Progenitor cell of endocrine pancreas (in vitro differentiated cells): ENCODE measurements at places on chromosomes 1 and 21. TPM values are rescaled to one million over a fixed set of nuclear protein-coding genes. Genes with fewer than 3 reads are reported as not detected.

DNA sequence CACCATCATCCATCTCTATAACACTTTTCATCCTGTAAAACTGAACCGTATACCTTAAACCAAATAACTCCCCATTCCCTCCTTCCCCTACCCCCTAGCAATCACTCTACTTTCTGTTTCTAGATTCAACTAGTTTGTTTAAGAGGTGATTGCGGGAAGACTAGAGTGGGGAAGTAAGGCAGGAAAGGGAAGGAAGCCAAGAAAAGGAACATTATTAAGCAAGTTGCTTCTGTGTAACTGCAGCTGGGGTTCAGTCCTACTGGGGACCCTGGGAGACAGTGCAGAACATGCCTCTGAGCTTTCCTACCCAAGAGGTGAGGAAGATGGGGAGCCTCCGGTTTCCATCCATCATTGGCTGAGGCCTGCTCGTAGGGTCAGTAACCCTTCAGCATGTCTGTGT lies 28.9 kb upstream of the H3-3A start:
- no peaks in the 10 kb centered on the region for H3K36me3 ChIP-seq
- DNase-seq = no peak
- no peaks in the 10 kb centered on the region for H3K27me3 ChIP-seq
- no peak overlapping the region for H3K27ac ChIP-seq
- no peak overlapping the region for H3K4me3 ChIP-seq
- H3K4me1 ChIP-seq = peaks cover 4% of the 10 kb centered on the region

- no peaks in the 10 kb centered on the region for H3K36me3 ChIP-seq
- H3K4me3 ChIP-seq = peak overlapping the region; percentile 86
- H3K4me1 ChIP-seq = peaks cover 10% of the 10 kb centered on the region
- DNase-seq = no peak
Observed at GRCh38 chr1:23531562-23532094, 595 bp upstream of the E2F2 start.

- H3K4me1 ChIP-seq = no peaks in the 10 kb centered on the region
- peaks cover 35% of the 10 kb centered on the region for H3K27me3 ChIP-seq
- no peaks in the 10 kb centered on the region for H3K36me3 ChIP-seq
- no peak overlapping the region for H3K27ac ChIP-seq
- DNase-seq = no peak
- no peak overlapping the region for H3K4me3 ChIP-seq
Observed at GRCh38 chr1:110494522-110495406, 24.2 kb downstream of the KCNA10 start.

Gene LRRC39
- total RNA-seq = 1.1 and 1.8 TPM in 2 replicates

Gene NEGR1
- total RNA-seq = 1.6 and 3.1 TPM in 2 replicates

- no peaks in the 10 kb centered on the region for H3K27me3 ChIP-seq
- H3K27ac ChIP-seq = peak overlapping the region; percentile 16
- H3K4me1 ChIP-seq = peaks cover 27% of the 10 kb centered on the region
- H3K4me3 ChIP-seq = no peak overlapping the region
- H3K36me3 ChIP-seq = no peaks in the 10 kb centered on the region
Observed at GRCh38 chr21:31710586-31710985, 21.3 kb downstream of the SCAF4 start.

Gene GBP5
- total RNA-seq = not detected in 2 replicates

- H3K4me3 ChIP-seq = no peak overlapping the region
- H3K27me3 ChIP-seq = no peaks in the 10 kb centered on the region
- no peak overlapping the region for H3K27ac ChIP-seq
- no peaks in the 10 kb centered on the region for H3K4me1 ChIP-seq
- DNase-seq = no peak
Observed at GRCh38 chr1:71339238-71339637, 258.4 kb upstream of the ZRANB2 start.

- DNase-seq = no peak
- H3K27ac ChIP-seq = no peak overlapping the region
- no peak overlapping the region for H3K4me3 ChIP-seq
- H3K27me3 ChIP-seq = no peaks in the 10 kb centered on the region
- peaks cover 18% of the 10 kb centered on the region for H3K4me1 ChIP-seq
Observed at GRCh38 chr1:63945943-63946342, 172.1 kb downstream of the ROR1 start.

- H3K4me1 ChIP-seq = peaks cover 16% of the 10 kb centered on the region
- H3K27me3 ChIP-seq = no peaks in the 10 kb centered on the region
- no peak overlapping the region for H3K27ac ChIP-seq
Observed at GRCh38 chr1:218499011-218499691, 154.0 kb downstream of the TGFB2 start.

Gene KRTAP19-1
- not detected in 2 replicates for total RNA-seq

Gene CFAP141
- total RNA-seq = not detected in 2 replicates

DNA sequence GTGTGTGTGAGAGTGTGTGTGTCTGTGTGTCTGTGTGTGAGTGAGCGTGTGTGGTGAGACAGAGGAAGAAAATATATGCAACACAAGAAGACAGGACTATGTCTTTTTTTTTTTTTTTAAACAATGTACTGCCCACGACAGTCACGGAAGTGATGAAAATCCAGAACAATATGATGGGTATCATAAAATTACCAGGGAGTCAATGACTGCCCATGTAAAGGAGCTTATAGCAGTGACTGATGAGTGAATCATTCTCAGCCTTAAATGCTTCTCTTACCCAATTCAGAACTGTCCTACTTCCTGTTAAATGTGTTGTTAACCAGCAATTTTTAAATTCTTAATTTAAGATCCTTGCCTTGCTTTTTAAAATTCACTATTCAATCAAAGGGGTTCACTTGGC lies 46.6 kb downstream of the RGS7 start:
- H3K4me3 ChIP-seq = no peak overlapping the region
- no peaks in the 10 kb centered on the region for H3K27me3 ChIP-seq
- no peaks in the 10 kb centered on the region for H3K36me3 ChIP-seq

DNA sequence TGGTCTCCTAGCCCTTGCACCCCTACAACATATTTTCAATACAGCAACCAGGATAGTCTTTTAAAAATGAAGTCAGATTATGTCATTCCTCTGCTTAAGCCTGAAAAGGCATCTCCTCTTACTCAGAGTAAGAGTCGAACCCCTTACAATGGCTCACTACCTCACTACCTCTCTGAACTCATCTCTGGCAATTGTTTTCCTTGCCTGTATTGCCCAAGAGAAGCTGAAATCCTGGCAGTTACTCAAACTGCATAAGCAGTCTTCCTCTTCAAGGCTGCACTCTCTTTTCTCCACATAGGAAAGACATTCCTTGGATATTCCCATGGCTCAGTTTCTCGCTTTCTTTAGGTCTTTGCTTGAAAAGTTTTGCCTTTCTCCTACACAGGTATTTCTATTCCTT lies 22.7 kb downstream of the CLDN8 start:
- H3K4me1 ChIP-seq = no peaks in the 10 kb centered on the region
- no peak overlapping the region for H3K4me3 ChIP-seq
- H3K27ac ChIP-seq = no peak overlapping the region
- H3K27me3 ChIP-seq = no peaks in the 10 kb centered on the region
- no peak for DNase-seq

Gene REN
- not detected in 2 replicates for total RNA-seq

GRCh38 chr1:94792473-94793295 lies 27.5 kb upstream of the SLC44A3 start:
- peaks cover 14% of the 10 kb centered on the region for H3K4me1 ChIP-seq
- no peak overlapping the region for H3K4me3 ChIP-seq
- no peak overlapping the region for H3K27ac ChIP-seq
- no peak for DNase-seq

DNA sequence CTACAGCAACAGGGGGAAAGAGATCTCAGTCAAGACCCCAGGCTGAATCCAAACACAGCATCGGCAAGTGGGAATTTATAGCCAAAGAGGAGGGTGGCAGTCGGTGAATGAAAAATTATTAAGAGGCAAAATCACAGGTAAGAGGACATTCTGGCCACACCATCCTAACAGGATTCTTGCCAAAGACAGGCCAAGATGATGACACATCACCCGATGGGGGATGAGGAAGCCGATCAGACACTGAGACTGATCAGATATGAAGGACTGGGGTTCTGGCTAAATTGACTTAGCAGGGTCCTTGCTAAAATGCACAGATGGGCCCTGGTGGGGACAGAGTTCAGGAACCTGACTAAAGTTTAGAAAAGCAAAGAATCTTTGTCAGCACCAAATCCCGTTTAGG lies 402.2 kb downstream of the SMYD3 start:
- DNase-seq = no peak
- H3K4me1 ChIP-seq = peaks cover 32% of the 10 kb centered on the region
- no peak overlapping the region for H3K4me3 ChIP-seq
- H3K27ac ChIP-seq = peak overlapping the region; percentile 63

Gene TTC22
- 2.4 TPM in 2 replicates for total RNA-seq

Gene PTPRC
- not detected in 2 replicates for total RNA-seq

- H3K4me3 ChIP-seq = peak overlapping the region; percentile 56
- H3K36me3 ChIP-seq = no peaks in the 10 kb centered on the region
- peaks cover 79% of the 10 kb centered on the region for H3K4me1 ChIP-seq
- peak; percentile 83 for DNase-seq
- peak overlapping the region; percentile 99 for H3K27ac ChIP-seq
Observed at GRCh38 chr1:204080163-204080903, 7.4 kb downstream of the SOX13 start.

Gene TMCO4
- total RNA-seq = 16.4 and 18.6 TPM in 2 replicates

DNA sequence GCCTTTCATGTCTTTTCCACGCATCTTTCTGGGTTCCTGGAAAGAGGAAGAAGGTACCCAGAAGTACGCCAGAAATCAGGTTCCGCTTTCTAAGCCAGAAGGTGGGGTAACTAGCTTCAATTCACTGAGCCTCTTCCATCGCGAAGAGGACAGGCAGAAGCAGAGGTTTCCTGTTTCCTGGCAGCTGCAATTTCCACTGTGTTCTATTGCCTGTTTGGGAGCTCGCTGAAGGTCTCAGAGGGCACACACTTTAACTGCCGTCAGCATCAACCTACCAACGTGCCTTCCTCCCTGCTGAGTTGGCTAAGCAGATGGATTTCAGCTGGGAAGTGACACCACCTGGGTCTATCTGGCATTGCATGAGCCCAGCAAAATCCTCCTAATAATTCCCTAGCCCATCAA lies 10.0 kb downstream of the NCF2 start:
- H3K4me3 ChIP-seq = no peak overlapping the region
- H3K27ac ChIP-seq = no peak overlapping the region
- no peak for DNase-seq
- H3K36me3 ChIP-seq = no peaks in the 10 kb centered on the region

Gene SHISAL2A
- total RNA-seq = 0.29 and 0.38 TPM in 2 replicates

- DNase-seq = no peak
- H3K4me3 ChIP-seq = no peak overlapping the region
- H3K4me1 ChIP-seq = peaks cover 6% of the 10 kb centered on the region
- no peaks in the 10 kb centered on the region for H3K36me3 ChIP-seq
Observed at GRCh38 chr1:111569913-111570312, 49.7 kb upstream of the RAP1A start.

Gene CDC42BPA
- total RNA-seq = 32.7 and 35.3 TPM in 2 replicates

- peaks cover 14% of the 10 kb centered on the region for H3K36me3 ChIP-seq
- no peak overlapping the region for H3K4me3 ChIP-seq
- peak overlapping the region; percentile 91 for H3K27ac ChIP-seq
- peaks cover 14% of the 10 kb centered on the region for H3K4me1 ChIP-seq
- no peaks in the 10 kb centered on the region for H3K27me3 ChIP-seq
Observed at GRCh38 chr1:201850053-201850397, 21.1 kb downstream of the IPO9 start.

DNA sequence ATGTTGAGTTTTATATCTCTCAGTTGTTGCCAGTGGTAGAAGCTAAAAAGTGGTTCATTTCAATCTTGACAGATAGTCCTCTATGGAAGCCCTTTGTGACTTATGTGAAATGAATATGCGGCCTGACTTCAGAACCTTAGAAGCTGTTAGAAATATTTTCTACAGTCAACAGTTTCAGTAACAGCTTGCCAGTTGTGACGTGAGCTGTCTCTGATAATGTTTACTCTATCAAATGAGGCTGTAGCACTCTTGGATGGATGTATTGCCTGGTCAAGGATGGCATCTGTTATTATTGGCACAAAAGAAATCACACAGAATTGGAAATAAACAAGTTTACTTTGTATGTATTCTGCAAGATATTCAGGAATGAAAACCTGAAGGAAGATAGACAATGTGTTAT lies 31.9 kb downstream of the SNX7 start:
- no peaks in the 10 kb centered on the region for H3K4me1 ChIP-seq
- no peak for DNase-seq
- no peak overlapping the region for H3K4me3 ChIP-seq
- H3K27ac ChIP-seq = no peak overlapping the region
- peaks cover 10% of the 10 kb centered on the region for H3K36me3 ChIP-seq
- H3K27me3 ChIP-seq = no peaks in the 10 kb centered on the region

Gene AGMAT
- 3.1 and 4.0 TPM in 2 replicates for total RNA-seq

Gene PCP4
- total RNA-seq = 2.0 and 2.4 TPM in 2 replicates

GRCh38 chr1:212329105-212329504 lies 43.9 kb downstream of the PPP2R5A start:
- H3K27me3 ChIP-seq = no peaks in the 10 kb centered on the region
- peaks cover 9% of the 10 kb centered on the region for H3K36me3 ChIP-seq
- H3K27ac ChIP-seq = no peak overlapping the region
- DNase-seq = no peak
- H3K4me1 ChIP-seq = no peaks in the 10 kb centered on the region

- no peak for DNase-seq
- H3K36me3 ChIP-seq = peaks cover 10% of the 10 kb centered on the region
- H3K27me3 ChIP-seq = no peaks in the 10 kb centered on the region
- H3K27ac ChIP-seq = no peak overlapping the region
Observed at GRCh38 chr1:1721201-1721600, 3.0 kb downstream of the CDK11A start.

Gene PLA2G4A
- 0.72 and 1.00 TPM in 2 replicates for total RNA-seq

DNA sequence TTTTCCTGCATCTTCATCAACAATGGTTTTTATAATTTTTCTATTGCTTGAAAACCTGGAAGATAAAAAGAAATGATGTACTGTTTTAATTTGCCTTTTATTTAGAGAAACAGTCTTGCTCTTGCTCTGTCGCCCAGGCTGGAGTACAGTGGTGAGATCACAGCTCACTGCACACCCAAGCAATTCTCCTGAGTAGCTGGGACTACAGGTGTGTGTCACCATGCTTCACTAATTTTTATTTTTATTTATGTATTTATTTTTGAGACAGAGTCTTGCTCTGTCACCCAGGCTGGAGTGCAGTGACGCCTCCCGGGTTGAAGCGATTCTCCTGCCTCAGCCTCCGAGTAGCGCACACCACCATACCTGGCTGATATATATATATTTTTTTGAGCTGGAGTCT lies 43.0 kb upstream of the RPL11 start:
- peaks cover 13% of the 10 kb centered on the region for H3K4me1 ChIP-seq
- H3K27ac ChIP-seq = no peak overlapping the region
- H3K4me3 ChIP-seq = no peak overlapping the region
- H3K27me3 ChIP-seq = peaks cover 8% of the 10 kb centered on the region
- H3K36me3 ChIP-seq = no peaks in the 10 kb centered on the region
- no peak for DNase-seq

DNA sequence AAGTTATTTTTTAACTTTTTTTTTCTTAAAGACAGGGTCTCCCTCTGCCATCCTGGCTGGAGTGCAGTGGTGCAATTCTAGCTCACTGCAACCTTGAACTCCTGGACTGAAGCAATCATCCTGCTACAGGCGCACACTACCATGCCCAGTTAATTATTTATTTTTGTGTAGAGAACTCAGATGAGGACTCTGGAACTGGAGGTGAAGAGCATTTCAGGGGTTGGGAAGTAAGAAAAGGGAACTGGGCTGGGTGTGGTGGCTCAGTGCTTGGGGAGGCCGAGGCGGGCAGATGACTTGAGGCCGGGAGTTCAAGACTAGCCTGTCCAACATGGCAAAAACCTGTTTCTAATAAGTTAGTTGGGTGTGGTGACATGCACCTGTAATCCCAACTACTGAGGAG lies 28.9 kb downstream of the SLC35F3 start:
- H3K4me3 ChIP-seq = no peak overlapping the region
- no peaks in the 10 kb centered on the region for H3K36me3 ChIP-seq
- H3K27me3 ChIP-seq = peaks cover 5% of the 10 kb centered on the region
- H3K27ac ChIP-seq = no peak overlapping the region

- H3K27ac ChIP-seq = no peak overlapping the region
- no peaks in the 10 kb centered on the region for H3K36me3 ChIP-seq
- no peaks in the 10 kb centered on the region for H3K4me1 ChIP-seq
- no peak for DNase-seq
Observed at GRCh38 chr1:83554174-83554573, 444.8 kb downstream of the TTLL7 start.
